ENCODE measurements at places on chromosomes 13 and 19.
A peak's percentile ranks its signal among the peaks of the same experiment; 100 is the strongest.

DNA sequence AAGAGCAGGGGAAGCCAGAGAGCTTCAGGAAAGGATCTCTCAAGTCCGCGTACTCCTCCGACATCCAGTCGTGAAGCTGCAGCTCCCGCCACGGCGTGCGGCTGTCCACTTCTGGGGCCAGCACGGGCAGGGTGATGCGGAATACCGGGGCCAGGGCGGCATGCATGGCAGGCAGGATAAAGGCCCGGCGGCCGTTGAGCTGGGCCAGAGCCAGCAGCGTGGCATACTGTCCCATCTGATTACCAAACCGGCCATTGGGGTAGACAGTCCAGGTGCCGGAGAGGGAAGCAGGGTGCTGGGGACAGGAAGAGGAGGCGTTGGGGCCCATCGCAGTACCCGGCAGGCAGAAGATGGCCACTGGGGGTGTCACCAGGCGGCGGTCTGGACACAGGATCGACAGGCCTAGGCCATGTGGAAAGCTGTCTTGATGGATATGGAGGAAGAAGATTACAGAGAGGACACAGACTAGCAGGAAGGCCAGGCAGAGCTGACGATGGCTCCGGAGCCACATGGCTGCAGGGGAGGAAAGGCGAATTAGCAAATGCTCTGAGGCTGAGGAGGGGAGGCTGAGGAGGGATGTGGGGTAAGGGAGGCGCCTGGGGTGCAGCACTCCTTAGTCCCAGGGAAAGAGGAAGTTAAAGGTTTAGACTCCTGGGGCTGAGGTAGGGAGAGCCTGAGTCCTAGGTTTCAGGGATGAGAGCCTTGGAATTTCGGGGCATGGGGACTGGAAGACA, 1.5 kb downstream of the FUT1 start:
- no peak for DNase-seq

DNA sequence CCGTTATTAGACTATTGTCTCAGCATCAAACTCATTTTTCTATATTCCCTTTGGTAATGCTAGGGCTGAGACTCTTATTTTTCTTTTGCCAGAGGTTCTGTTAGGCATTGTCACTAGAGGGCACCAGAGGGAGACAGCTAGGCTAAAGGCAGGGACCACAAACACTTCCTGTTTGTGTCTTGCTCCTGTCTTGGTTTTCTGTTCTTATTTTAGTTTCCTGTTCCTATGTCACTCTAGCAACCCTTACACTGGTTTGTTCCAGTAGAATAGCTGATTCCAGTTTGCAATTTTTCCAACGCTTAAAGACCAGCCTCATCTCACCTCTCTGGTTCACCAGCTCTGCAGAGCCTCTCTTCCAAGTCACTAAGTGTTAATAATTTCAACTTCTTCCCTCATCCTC, 772.0 kb downstream of the DIAPH3 start:
- DNase-seq = peak; percentile 20

- DNase-seq = no peak
Observed at GRCh38 chr13:43156916-43157315, 133.5 kb downstream of the DNAJC15 start.

GRCh38 chr13:39326469-39327171, 276.4 kb downstream of the LHFPL6 start:
- no peak for DNase-seq

- peak; percentile 96 for DNase-seq
Observed at GRCh38 chr19:45405435-45406225, 761 bp upstream of the PPP1R13L start.

- peak; percentile 88 for DNase-seq
Observed at GRCh38 chr19:7515645-7516151, at the start of gene ZNF358. Gene ZNF358 (plus strand): TSS chr19:7516103. CDS start chr19:7519243, 3,140 bp downstream.

DNA sequence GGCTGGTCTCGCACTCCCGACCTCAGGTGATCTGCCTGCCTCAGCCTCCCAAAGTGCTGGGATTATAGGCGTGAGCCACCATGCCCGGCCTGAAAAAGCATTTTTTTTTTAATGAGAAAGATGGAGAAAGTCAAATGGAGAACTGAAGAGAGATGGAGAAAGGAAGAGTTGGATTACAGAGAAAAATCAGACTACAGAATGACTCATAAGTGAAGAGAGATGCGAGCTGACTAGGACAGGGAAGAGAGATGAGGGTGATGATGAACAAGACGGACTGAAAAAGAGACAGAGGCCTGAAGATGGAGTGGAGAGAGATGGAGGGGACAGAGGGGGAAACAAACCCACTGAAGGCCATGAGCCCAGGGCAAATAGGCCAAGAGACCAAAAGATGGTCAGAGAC, 1.5 kb downstream of the DHX34 start:
- no peak for DNase-seq

GRCh38 chr13:111213964-111214726, 99.0 kb downstream of the ARHGEF7 start:
- DNase-seq = no peak

- DNase-seq = no peak
Observed at GRCh38 chr19:49854378-49855263, 3.7 kb downstream of the PTOV1 start.

DNA sequence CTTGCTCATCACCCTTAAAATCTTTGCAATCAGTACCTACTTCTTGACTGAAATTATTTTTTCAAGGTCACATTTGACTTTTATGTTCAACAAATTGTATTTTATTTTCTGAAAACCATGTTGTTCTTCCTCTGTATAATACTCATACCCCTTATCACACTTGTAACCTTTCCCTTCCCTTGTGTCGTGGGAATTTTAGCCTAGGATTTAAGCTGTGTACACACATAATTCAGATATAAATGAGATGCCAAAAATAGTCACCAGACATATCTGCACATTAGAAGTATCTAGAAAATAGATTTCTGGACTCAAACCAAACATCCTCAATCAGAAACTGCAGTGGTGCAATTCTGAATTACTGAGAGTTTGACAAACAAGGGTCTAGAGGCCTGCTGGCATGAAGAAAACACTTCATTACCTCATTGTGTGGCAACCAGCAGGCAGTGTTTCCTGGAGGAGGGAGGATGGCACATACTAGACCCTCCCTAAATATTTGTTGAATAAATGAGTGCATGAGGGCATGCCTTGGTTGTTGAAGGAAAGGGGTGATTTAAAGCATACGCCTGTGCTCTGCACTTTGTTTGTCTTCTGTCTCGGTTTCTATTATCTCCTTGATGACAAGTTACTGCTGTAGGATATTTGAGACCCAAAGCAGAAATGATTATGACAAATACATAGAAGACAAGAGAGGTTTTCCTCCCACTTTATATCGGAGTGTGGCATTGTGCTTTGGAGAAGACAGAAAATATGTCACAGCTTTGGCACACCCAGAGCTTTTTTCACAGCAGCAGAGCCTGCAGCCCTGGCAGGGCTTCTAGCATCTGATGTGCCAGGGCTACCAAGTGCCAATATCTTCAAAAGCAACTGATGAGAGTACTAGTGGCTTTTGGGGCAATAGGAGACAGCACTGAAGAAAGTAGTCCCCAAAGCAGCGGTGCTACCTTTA, 881.1 kb downstream of the PCDH9 start:
- no peak for DNase-seq

DNA sequence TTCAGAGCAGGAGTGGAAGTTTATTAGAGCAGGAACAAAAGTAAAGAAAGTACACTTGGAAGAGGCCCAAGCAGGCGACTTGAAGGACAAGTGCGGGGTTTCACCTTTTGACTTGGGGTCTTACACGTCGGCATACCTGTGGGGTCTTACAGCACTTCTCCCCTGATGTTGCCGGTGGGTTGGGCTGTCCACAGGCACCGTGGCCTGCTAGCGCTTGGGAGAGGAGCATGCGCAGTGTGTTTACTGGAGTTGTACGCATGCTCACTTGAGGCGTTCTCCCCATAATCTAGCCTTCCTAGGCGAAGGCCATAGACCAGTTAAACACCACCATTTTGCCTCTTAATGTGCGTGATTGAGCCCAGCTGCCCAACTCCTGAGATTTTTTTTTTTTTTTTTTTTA, 25.0 kb upstream of the PLEKHF1 start:
- no peak for DNase-seq

DNA sequence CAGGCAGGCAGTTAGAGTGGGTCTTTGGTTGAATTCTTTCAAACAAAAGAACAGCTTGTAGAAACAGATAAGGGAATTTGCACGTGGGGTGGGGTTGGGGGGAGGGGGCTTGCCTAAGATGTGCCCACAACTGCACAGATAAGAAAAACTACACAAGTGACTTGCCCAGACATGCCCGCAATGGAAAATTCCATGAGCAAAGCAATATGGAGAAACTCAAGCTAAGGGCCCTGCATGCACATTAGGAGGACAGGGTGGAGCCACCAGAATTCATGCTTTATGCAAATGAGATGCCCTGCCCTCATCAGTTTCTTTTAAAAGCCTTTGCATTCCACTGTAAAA, 755.6 kb upstream of the MIR17HG start:
- no peak for DNase-seq

DNA sequence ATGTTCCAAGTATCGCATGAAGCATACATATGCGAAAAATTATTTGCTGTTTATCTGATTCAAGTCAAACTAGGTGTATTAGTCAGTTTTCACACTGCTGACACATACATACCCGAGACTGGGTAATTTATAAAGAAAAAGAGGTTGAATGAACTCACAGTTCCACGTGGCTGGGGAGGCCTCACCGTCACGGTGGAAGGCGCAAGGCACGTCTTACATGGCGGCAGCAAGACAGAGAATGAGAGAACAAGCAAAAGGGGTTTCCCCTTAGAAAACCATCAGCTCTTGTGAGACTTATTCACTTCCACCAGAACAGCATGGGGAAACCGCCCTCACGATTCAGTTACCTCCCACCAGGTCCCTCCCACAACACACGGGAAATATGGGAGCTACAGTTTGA, 13.0 kb upstream of the PROZ start:
- DNase-seq = no peak

GRCh38 chr19:57830071-57830602, at the start of gene ZNF587B:
Gene ZNF587B (plus strand): TSS chr19:57830299. CDS start chr19:57830529, 230 bp downstream.
- DNase-seq = peak; percentile 17

- DNase-seq = no peak
Observed at GRCh38 chr19:23887642-23888041, 27.0 kb upstream of the ZNF726 start.

GRCh38 chr13:20796791-20797508, 23.2 kb upstream of the EEF1AKMT1 start:
- peak; percentile 69 for DNase-seq

- DNase-seq = no peak
Observed at GRCh38 chr13:33953781-33954180, 135.8 kb downstream of the RFC3 start.

GRCh38 chr13:113845055-113845454, 18.8 kb downstream of the GAS6 start:
- no peak for DNase-seq

All from MG63 (cell line).